Activated CD4-positive, alpha-beta T cell treated with anti-CD3 and anti-CD28 coated beads, Interleukin-2, amount 50 U/mL, for 48 hours (primary cell): ENCODE measurements at places on chromosomes 3 and 15.

GRCh38 chr3:157120071-157120892 is 39.7 kb downstream of the CCNL1 start:
- DNase-seq: no peak

DNA sequence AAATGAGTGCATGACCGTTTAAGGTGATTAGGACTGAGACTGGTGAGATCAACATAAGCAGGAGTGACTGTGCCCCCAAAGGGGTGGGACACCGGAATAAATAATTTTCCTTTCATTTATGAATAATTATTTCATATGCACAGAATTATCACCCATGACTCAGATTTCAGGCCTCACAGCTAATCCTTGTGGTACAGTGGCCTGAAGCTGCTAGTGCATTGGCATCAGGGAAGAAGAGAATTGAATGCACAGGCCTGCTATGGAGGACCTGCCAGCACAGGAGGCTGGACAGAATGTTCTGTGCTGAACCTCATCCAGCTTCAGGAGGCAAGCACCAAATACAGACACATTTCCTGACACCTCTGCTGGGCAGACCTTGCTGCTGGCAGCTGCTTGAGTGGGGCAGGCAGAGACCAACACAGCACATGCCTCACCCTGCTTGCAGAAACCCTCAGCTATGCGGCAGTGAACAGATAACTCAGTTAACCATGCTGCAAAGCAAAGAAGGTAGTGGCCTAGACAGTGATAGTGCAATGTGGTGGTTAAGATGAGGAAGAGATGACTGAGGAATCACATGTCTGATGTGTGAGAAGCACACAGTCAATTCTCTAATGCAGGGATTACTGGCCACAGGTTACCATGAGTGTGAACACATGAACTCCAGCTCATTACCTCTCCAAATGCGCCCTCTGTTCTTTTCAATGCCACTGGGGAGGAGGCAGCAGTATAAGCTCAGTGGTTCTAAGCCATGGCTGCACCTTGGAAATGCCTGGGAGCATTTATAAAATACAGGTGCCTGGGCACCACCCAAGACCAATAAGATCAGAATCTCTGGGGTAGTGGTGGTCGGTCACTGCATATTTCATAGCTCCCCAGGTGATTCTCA is 68.1 kb upstream of the SCN5A start:
- no peak for DNase-seq

- no peak for DNase-seq
Observed at GRCh38 chr3:131142580-131142979, 115.9 kb downstream of the NEK11 start.

GRCh38 chr3:38653685-38654537 is 4.4 kb upstream of the SCN5A start:
- no peak for DNase-seq

- DNase-seq: no peak
Observed at GRCh38 chr3:195030791-195031321, 240.1 kb downstream of the XXYLT1 start.

GRCh38 chr15:75328493-75329314 is 7.2 kb upstream of the COMMD4 start:
- no peak for DNase-seq

DNA sequence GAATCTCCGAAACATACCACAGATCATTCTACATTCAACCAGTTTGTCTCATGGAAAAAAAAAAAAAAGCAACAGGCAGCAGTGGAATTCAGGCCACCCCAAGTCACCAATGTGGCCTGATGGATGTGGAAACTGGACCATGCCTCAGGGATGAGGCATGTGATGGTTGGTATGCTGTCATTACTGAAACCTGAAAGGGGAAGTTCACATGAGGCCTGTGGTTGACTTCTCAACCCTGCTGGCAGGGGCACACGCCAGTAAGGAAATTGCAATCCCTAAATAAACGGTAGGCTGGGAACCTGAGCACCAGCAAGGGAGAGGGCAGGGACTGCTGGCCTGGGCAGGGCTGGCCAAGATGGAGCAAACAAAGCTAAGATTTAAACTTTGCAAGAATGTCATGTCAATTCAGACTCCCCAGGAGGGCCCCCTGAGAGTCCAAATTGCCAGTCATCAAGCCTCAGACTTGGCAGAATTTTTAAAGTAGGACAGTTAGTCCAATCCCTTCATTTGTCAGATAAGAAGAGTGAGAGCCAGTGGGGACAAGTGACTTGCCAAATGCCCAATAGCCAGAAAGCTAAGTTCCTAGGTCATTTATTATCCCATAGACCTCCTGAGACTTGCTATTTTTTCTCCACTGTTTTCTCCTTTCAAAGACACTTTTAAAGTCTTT is 310.4 kb downstream of the ERC2 start:
- DNase-seq: no peak

GRCh38 chr15:38247336-38247735 is 5.3 kb upstream of the SPRED1 start:
- DNase-seq: no peak

DNA sequence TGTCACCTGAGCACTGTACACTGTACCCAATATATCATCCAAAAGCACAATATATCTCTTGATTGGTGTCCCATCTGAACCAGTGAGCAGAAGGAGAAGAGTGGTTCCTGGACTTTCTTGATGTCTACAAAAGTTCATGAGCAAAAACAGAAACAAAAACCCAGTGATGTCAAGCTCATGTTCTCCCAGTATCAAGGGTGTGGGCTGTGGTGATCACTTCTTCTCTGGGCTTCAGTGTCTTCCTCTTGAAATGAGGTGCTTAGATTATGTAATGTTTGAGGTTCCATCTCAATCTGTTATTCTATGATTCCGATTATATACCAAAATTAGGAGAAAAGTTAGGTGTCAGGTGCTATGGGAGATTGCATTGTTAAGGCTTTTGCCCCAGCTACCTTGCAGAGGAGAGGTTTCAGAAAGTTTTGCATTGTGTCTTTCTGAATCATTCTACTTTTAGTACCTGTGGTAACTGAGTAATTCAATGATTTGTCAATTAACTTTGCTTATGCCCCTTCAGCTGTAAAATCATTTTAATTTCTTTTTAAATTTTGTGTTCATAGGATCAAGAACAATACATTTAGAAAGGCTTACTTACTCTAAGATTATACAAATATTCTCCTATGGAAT is 122.0 kb upstream of the EOMES start:
- DNase-seq: no peak

GRCh38 chr3:100516232-100516631 is 23.8 kb downstream of the TMEM45A start:
- no peak for DNase-seq

GRCh38 chr3:19473971-19474580 is 325.8 kb downstream of the KCNH8 start:
- DNase-seq: no peak

DNA sequence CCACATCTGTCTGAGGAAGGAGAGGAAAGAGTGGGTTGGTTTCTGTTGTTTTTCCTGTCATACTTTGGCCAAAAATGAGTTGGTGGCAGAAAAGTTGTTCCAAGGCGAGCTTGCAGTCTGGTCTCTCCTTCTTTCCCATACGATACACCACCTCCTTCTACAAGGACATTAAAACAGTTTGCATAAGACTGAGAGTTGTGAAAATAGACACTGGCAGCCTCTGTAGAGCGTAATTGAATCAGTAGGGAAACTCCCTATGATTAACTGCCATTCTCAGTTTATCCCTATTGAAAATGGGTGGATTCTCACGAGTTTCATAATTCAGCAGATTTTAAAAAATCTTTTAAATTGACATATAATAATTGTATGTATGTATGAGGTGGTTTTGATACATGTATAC is 3.7 kb upstream of the LSG1 start:
- DNase-seq: no peak

GRCh38 chr3:69005791-69006482 is 7.5 kb downstream of the EOGT start:
- no peak for DNase-seq

DNA sequence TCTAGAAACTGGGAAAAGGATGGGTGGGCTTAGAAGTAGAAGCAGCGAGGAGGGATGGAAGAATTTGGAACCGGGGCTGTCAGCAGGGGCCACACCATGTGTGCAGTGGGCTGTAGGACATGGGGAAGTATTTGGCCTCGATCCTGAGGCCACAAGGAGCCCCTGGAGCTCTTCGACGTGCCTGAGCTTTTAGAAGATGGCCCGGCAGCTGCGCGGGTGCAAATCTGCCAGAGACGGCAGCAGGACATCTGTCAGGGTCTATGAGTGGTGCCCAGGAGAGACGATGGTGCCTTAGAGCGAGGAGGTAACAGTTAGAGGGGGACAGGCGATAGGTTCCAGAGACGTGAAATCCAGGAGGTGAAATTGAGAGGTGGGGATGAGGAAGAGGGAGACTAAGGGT is 321.1 kb downstream of the UACA start:
- no peak for DNase-seq

DNA sequence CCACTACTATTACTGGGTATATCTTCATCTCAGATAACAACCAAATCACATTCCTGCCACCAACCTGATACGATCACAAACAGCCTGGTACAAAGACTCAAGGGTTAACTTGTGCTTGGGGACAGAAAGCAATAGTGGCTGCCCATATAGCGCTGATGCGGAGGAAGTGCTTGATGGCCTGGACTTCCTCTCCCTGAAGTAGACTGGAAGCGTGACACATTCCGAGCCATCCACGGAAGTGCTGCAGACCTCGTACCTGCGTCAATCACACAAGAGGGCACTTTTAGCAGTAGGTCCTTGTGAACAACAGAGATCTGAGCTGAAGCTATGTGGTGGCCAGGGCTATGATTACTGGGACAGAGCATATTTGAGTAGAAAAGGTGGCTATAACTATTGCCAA is 17.3 kb upstream of the C3orf62 start:
- DNase-seq: no peak

GRCh38 chr3:50126287-50127211 is 28.6 kb upstream of the SEMA3F start:
- DNase-seq: no peak

- no peak for DNase-seq
Observed at GRCh38 chr3:184602372-184603150, 41.0 kb downstream of the EPHB3 start.

GRCh38 chr3:179148616-179149405 is 654 bp downstream of the PIK3CA start:
- DNase-seq: peak; percentile 46

- DNase-seq: no peak
Observed at GRCh38 chr3:11932636-11933035, 71.6 kb upstream of the SYN2 start.

DNA sequence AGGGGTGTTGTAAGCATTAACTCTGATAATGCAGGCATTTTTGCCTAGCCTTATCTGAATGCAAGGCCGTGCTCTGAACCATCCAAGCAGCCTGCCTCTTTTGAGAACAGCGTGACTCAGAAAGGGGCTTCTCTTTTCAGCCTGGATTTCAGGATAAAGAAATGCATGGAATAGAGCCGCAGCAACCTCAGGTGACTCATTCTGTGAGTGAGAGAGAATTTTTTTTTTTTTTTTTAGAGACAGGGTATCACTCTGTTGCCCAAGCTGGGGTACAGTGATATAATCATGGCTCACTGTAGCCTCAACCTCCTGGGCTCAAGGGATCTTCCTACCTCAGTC is 20.6 kb upstream of the PDE8A start:
- DNase-seq: no peak

- DNase-seq: peak; percentile 48
Observed at GRCh38 chr3:122942937-122943827, 84.4 kb downstream of the SEMA5B start.

DNA sequence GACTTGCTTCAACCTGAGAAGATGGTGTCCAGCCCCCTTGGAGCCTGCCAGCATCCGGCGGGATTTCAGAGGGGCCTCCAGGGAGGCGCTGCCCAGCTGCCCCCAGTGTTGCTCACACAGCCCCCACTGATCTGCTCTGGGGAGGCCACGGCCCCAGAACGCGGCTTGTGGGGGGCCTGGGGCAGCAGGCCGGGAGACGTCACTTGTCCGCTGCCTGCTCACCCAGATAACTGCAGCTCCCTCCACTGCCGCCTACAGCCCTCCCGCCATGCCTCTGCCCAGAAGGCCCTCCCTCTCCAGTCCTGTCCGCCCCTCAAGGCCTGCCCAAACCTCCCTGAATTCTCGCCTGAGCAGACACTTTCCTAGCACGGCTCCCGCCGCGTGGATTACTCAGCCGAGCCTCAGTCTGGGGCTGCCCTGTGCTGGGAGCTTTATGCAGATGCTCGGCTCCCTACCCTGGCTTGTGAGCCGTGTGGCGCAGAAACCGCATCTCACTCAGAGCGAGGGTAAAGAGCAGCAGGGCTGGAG is 17.2 kb upstream of the ADIPOQ start:
- DNase-seq: peak; percentile 56

DNA sequence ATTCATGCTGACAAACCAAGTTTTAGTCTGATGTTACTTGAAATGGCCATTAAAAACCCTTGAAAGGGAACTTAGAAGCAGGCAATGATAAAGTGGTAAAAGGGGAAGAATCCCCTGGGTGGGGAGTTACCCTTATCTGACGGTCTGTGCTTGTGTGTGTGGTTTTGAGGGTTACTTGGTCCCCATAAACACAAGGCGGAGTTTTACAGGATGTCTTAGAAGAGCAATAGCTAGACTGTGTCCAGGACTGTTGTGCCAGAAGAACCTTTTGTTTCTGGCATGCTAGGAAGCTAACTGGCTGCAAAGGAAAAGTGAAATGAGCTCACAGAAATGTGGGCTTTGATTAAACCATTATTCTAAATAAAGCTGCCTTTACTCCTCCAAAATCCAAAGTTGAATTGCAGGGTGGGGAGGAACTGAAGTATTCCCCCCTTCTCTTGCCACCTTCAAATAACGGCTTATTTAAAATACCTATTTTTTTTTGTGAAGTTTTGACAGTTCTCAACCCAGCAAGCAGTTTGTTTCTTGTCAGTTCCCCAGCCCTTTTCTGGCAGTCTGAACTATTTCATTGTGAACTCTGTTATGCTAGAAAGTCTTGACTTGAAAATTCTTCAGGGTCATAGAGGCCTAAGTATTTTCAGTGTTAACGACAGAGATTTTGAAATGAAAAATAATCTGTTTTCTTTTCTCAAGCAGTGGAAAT is 443.5 kb downstream of the OTOL1 start:
- DNase-seq: no peak

DNA sequence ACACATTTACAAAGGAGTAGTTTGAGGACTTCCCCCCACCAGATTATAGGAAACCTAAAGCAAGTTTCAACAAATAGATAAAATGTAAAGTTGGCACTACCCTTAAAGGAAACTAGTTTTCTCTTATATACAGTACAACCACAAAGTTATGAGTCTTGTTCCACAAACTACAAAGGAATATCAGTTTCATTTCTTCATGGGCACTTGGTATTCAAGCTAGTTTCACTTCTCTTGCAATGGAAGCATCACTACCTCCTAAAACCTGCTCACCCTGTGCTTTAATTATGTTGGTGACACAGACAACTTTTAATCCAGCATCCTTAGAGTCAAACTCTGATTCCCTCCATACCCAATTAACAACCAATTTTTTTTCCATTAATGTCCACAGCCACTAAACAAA is 707.0 kb downstream of the ROBO2 start:
- no peak for DNase-seq

GRCh38 chr3:183217548-183218332 is 35.3 kb upstream of the B3GNT5 start:
- no peak for DNase-seq

GRCh38 chr3:188949996-188950395 is 221.8 kb upstream of the TPRG1 start:
- DNase-seq: no peak

- DNase-seq: no peak
Observed at GRCh38 chr3:50078091-50078490, 10.6 kb upstream of the RBM5 start.

GRCh38 chr3:10437995-10438901 is 67.1 kb downstream of the ATP2B2 start:
- DNase-seq: no peak

- DNase-seq: no peak
Observed at GRCh38 chr3:4476496-4476895, 9.4 kb upstream of the SUMF1 start.

GRCh38 chr3:171446801-171447578 is 13.2 kb downstream of the TNIK start:
- DNase-seq: no peak

- no peak for DNase-seq
Observed at GRCh38 chr3:162702768-162703385, 1206.3 kb downstream of the OTOL1 start.
